ENCODE measurements at places on chromosomes 2 and 18.

- no peak for DNase-seq
Measured at GRCh38 chr2:237691029-237691907, 63.9 kb downstream of the LRRFIP1 start.

GRCh38 chr2:236393581-236393980, 129.4 kb upstream of the ASB18 start:
- no peak for DNase-seq

DNA sequence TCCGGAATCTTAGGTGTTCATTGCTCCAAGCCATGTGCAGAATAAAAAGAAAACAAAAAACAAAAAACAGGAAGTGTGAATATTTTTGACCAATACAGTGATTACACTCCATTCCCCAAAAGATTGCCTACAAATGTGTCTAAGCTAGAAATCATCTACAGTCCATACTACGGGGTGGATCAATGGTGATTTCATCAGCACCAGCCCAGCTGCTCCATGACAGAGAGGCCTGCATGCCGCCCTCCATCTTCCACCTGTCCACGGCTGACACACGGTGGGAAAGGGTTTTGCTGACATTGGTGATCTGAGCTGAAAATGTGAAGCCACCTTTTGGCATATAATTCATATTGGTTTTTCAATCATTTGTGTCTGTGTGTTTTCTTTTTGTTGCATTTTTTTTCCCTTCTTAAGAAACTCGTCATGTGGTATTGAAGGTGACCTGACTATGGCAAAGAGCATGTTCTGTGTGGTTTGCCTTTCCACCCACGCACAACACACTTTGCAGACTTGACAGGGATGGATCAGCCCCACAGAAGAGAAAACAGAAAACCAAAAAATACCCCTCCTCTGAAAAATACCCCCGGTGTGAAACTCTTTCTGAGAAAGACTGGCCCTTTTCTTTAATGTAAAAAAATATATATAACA, 533.1 kb downstream of the RNF144A start:
- no peak for DNase-seq

- DNase-seq: no peak
Measured at GRCh38 chr2:209413311-209414014, 10.4 kb upstream of the MAP2 start.

DNA sequence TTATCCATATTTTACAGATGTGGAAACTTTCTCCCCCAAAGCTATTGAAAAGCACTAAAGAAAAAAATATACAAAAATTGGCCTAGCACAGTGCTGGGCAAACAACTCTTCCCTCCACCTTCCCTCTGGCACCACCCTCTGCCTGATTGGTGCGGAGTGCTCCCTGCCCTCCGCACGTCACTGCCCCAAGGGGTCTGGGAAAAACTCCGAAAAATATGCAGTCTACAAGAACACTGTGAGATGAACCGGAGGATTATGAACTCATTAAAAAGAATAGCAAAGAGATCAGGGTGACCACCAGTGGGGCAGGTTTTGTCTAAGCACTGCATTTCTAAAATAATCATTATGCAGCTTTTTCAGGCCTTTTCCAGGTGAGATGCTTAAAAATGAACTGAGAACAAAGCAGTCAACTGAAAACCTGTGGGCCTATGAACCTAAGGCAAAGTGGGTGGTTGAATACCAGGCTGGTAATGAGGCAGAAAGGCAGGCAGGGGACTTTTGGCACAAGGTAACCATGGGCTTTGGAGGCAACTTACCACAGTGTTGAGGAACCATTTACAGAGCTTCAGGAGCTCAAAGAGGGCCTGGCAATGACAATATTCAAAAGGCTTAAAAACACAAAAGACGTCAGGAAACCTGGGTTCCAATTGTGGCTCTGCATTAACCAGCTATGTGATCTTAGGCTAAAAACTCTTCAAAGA, 57.5 kb downstream of the AAK1 start:
- no peak for DNase-seq

DNA sequence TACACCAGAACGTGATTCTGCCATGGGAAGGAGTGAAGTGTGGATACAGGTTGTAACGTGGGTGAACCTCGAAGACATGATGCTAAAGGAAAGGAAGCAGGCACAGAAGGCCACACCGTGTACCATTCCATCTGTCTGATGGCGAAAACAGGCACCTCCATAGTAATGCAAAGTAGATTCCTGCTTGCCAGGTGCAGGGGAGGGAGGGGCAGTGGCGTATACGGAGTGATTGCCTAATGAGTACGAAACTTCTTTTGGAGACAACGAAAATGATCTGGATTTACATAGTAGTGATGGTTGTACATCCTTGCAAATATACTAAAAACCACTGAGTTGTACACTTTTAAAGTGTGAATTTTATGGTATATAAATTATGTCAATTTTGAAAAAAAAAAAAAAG, 106.7 kb downstream of the GBX2 start:
- DNase-seq: no peak

DNA sequence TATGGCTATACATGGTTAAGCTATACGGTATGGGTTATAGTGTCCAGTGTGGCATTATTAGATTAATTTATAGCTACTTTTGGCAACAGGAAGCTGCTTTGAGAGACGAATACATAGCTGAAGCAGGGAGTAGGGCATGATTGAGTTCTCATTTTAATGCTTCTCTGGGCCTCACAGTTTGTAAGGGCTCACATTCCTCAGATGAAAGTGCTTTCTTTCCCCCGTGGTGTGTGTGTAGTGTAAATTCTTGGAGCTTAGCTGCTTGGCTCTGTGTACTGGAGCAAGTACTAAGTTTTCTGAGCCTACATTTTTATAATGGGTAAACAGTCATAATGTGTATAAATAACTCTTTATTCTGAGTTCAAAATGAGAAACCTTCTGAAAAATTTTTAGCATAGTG, 173.7 kb downstream of the PTPRM start:
- DNase-seq: no peak

GRCh38 chr2:82301506-82301905, 1997.0 kb upstream of the LRRTM1 start:
- no peak for DNase-seq

DNA sequence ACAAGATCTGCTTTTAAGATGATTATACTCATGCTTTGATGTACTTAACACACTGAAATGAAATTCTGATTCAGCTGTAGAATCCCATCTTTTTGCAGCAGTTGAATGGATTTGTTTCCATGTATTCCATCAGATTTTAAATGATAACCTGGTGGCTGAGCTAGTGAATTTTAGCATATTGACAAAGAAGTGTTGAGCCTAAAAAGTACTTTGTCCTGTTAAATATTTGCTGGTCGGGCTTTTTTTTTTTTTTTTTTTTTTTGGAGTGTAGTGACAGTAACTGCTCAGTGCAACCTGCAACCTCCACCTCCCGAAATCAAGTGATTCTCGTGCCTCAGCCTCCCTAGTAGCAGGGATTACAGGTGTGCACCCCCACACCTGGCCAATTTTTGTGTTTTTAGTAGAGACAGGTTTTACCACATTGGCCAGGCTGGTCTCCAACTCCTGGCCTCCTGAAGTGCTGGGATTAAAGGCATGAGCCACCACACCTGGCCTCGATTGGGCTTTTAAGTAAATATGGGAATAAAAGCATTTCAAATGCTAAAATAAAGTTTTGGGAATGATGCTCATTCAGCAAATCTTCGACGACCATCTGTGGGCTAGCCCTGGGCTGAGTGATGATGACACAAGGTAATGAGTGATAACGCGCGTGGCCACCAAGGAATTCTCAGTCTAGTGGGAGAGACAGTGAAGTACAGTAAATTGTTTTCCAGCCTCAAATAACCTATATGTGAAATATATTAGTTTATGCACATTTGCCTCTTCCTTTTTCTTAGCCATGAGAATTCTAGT, 2.2 kb downstream of the ELP2 start:
- no peak for DNase-seq

DNA sequence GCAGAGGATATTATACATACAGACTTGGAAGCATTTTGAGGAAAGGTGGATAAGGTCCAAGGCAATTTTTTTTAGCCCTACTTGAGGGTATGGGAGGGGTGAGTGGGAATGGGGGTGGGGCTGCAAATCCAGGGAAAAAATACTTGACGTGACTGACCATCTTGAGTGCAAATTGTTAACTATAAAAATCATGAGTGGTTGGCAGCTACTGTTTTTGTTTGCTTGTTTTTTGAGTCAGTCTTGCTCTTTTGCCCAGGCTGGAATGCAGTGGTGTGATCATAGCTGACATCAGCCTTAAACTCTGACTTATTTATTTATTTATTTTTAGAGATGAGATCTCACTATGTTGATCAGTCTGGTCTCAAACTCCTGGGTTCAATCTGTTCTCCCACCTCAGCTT, 458.8 kb downstream of the PIK3C3 start:
- DNase-seq: no peak

GRCh38 chr2:202815548-202816360, 55.8 kb downstream of the ICA1L start:
- DNase-seq: no peak

DNA sequence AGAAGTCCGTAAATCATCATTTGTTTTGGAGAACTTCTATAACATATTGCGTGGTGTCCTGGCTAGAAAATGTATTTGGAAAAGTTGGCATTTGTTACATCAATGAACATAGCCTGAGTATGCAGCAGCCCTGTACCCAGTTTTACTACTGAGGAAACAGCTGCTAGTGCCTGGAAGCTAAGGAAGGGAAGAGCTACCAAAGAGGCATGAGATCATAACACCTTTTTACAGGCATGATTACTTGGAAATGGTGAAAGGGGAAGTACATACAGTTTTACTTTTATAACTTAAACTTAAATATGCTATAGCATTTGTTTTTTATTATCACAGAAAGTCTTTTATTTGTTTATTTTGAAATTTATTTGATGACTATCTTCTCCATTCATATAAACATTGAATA, 128.4 kb upstream of the MC4R start:
- no peak for DNase-seq

DNA sequence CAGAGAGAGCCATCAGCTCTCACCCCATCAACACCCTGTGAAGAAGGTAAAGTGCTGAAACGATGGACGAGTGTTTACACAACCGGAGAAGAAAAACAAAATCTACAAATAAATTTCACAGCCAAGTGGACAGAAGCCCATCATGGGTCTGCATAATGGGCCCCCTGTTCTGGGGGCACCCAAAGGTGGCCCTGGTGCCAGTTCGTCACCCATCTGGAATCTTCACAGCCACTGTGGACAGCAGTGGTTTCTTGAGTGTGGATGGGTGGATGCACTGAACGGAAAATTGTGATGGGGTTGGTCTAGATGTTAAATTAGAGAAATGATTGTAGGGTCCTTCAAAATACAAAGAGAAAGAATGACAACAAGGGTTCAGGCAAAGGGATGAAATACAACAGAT, 38.8 kb downstream of the ANKMY1 start:
- no peak for DNase-seq

DNA sequence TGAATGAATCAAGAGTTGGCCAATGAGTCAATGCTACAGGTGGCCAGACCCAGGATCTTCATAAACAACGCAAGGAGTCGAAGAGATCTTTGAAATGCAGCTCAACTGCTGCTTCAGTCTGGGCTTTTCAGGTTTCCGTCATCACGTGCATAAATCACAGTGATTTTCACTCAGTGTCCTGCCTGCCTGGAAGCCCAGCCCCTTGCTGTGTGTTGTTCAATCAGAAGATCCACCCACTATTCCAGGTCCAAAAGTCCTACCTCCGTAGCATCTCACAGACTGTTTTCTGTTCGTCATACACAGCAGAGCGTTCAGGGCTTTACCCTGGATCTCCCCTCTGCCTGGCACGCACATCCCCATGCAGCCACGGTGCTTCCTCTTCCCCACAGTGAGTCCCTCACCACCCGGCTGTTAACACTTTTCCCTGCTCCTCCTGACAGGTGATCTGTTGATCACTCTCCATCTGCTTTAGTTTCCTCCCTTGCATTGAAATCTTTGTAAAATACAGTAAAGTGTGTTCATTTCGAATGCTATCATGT, 216.3 kb downstream of the MYT1L start:
- no peak for DNase-seq

DNA sequence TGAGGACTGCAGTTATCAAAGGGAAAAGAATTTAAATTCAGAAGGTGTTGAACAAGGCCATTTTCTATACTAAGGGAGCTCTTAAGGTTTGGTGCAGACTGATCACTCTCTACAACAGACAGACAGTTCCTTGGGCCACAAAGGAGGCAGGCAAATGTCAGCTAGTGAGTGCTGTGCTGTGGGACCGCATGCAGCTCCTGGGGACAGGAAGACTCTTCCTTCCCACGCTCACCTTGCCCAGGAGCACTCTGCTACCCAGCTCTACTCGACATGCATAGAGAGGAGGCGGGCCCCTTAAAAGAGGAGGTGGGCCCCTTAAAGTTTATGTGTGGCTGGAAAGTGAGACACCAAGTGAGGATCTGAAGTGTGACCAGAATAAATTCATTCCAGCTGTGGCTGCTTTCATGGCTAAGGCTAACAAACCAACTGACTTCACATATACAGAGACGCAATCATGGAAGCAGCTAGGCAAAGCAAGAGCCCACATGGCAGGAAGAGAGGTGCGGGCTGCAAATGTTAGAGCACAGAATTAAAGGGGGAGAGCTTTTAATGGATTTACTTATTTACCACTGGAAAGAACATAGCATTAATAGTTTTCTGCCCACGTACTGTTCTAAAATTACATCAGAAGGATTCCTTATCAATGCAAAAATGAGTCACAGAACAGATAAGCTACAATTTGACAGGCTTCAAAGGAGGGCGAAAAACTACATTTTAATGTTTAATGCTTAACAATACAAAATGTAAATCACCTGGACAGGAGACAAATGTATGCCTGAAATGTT, 101.4 kb upstream of the RNU4ATAC start:
- DNase-seq: no peak

GRCh38 chr2:658426-658825, 18.8 kb downstream of the TMEM18 start:
- no peak for DNase-seq

DNA sequence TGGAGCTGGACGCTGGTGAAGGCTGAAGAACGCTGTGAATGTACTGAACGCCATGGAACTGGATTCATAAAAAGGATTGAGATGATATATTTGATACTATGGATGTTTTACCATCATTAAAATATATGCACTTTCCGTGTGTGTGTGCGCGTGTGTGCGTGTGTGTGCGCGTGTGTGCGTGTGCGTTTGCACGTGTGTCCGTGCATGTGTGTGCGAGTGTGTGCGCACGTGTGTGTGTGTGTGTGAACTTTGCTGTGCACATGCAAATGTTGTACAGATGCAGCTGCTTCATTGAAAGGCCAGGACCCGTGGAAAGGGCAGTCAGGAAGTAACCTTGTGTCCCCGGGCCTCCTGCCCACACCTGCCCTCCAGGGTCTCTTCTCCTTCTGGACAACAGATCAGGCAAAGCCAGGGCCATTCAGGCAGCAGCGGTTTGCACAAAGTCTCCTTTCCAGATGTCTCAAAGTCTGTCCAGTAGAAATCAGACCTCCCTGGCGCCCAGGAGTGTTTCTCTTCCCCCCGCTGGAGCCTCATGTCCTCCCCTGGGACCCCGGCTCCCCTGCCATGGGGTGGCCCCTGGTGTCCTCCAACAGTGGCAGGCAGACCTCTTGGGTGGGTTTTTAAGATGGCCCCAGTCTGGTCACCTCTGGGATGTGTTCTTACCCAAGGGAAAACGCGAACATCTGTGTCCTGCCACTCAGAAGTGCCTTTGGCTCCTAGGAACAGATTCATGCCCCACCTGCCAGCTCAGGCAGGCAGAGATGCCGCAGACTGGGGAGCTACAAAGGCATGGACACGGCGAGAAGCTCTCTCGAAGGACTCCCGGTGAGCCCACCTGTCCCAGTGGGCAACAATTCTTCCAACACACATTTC, 86.1 kb upstream of the GPC1 start:
- no peak for DNase-seq

Measured in caudate nucleus (tissue), 63 donors.